ENCODE measurements at places on chromosomes 7 and 10.

DNA sequence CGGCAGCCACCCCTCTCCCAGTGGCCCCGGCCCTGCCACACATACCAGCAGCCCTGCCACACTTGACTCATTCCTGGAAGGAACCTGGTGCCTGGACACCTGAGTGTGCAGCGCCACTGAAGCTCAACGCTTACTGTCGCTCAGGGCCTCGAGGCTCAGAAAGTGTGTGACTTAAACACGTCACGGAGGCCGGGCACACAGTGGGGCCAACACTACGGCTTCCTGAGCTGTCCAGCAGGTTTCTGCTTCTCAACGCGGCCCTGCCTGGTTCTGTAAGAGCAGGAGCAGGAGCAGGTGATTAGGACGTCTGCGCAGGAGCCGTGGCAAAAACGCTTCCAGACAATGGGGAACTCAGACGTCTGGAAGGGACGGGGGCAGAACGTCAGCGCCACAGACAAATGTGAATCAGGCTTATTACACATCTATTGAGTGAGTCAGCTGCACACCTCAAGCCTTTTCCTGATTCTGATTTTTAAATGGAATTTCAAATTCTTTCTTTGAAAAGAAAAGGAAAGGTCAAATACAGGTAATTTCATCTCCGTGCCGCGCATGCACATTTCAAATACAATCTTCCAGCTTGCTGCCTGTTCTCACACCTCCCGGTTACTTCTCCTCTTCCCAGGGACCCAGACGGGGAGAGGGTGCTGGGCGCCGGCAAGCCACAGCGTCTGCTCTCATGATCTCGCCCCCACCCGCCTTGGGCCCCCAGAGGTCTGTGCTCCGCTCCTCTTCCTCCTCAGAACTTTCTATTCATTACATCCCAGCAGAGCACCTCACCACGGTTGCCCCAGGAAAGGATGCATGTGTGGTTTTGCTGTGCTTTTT is 66.6 kb downstream of the ADARB2 start:
- no peak for DNase-seq

DNA sequence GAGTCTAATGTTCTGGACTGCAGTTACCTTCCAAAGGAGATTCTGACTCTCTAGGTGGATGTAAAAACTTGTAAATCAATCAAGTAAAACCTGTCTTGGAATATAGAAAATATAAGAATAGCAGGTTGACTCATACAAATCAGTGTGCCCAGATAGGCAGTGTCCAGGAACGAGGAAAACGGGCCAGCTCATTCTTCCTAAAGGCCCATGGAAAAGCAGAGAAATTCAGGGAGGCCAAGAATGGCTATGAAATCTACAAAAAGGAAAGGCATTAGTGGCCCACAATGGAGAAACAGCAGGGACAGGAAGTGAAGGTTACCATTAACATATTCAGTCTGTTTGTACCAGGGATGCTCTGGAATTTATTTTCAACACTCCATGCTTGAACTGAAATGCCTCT is 14.9 kb downstream of the GLI3 start:
- DNase-seq = no peak

GRCh38 chr10:11797847-11798633 is 25.1 kb upstream of the PROSER2 start:
- no peak for DNase-seq

GRCh38 chr7:108409146-108409545 is 47.1 kb downstream of the NRCAM start:
- DNase-seq = no peak

GRCh38 chr10:70191972-70192305 is 21.6 kb upstream of the SAR1A start:
- no peak for DNase-seq

DNA sequence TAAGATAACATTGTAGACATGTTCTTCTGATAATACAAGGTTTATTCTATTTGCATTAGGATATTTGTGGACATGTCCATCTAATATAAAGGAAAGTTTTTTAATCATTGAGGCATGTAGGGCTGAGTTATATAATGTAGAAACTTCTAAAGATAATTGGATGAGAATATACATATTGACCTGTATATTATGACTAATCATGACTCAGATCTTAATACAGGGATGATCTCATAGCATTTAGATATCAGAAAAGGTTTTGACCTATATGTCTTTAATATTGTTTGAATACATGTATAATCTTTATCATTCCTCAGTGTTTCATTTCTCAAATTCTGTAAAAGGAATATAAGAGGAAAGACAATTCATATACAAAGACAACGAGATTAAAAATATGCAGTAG is 39.2 kb downstream of the CD36 start:
- no peak for DNase-seq

DNA sequence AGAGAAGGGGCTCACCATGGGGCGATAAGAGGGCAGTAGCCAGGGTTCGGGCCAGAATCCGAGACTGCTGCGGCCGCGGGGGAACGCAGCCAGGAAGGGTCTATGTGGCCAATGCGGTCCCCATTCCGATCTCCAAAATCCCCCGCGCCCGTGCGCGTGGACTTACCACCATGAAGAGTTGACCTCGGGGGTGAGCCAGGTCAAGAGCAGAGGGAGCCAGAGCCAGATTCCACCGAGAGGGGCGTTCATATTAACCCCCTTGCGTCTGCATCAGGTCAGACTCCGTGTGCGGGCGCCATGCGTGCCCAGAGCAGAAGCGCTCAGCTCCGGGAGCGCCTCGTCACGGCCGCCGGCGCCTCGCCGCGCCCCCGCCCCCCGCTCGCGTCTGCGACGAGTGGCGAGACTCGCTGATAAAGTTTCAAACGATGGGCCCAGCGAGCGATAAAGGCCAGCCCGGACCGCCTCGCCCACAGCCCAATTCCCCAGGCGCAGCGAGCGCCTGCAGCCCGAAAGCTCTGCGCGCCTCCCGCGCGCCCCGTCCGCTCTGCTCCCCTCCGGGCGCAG is at the start of gene WNT2:
Gene WNT2, minus strand, starts transcription at position 318 of the 564 bp plus-strand sequence. Its CDS starts 69 bp downstream, at position 249.
- no peak for DNase-seq

- no peak for DNase-seq
These were observed 54.9 kb downstream of the PDGFA start for GRCh38 chr7:464454-465401.

- no peak for DNase-seq
These were observed 55.3 kb downstream of the PPP1R9A start for GRCh38 chr7:94962661-94963060.

- DNase-seq = no peak
These were observed 507.3 kb upstream of the GALNT17 start for GRCh38 chr7:70624500-70625103.

- DNase-seq = no peak
These were observed 50.9 kb downstream of the TFAM start for GRCh38 chr10:58436071-58436470.

DNA sequence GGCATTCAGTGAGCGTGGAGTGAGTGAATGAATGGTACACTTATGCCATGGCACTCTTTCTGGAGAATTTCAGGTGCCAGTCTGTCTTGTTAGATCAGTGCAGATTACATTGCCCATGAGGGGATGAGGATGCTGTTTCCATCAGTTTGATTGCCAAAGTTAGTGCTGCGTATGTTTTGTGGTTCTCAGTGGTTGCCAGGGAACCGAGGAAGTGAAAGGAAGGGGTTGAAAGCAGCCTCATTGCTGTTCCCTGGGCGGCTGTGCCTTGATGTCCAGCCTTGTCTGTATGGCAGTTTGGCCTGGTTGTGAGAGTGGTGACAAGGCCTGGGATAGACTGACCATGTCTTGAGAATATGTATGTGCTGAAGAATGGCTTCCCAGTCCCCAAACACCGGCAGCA is 30.2 kb downstream of the WBP1L start:
- no peak for DNase-seq

DNA sequence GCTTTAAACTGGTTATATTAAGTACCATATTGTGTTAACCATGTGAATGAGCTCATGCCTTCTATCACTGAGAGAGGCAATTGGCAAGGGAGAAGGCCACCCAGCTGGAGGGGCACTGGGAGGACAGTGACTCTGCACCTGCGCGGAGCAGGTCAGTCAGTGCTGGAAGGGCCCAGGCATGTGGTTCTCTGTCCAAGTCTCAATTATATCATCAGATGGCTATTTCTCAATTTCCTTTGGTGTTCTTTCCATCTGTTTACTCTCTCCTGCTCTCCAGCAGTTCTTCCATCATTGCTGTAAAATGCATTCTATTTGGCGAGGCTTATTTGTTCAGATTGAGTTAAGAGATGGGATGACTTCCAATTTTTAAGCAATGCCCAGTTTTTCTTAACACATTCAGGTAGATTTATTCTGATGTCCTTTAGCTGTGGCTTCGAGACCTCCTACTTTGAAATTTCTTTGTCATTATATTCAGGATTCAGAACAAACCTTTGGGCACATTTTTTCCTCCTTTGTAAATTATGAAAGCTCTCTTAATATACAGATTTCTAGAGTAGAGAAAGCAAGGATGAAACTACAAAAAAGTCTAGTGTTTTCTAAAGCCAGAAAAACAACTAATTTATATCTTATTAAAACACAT is 159.3 kb downstream of the BMPER start:
- no peak for DNase-seq

GRCh38 chr10:19578571-19578970 is 237.7 kb upstream of the PLXDC2 start:
- DNase-seq = no peak

- DNase-seq = no peak
These were observed 615 bp upstream of the WBP1L start for GRCh38 chr10:102743078-102743587.

- DNase-seq = peak; percentile 9
These were observed 48.5 kb upstream of the SLC29A3 start for GRCh38 chr10:71270301-71271220.

GRCh38 chr10:68598978-68599770 is 39.0 kb downstream of the TET1 start:
- DNase-seq = no peak

DNA sequence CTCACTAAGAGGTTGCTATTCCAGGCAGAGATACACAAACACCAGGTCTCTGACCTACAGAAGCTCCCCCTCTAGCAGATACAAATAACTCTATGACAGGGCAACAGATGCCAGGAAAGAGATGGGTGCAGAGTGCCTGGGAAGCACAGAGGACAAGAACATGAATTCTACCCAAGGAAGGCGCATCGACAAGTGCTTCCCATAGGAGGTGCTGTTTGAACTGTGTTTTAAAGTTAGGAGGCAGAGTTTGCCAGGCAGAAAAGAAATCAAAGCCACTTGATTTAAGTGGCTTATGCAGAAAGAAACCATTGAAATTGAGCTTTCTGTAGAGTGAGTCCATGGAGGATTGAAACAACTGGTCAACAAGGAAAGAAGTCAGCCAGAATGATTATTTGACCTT is 35.3 kb upstream of the EGR2 start:
- no peak for DNase-seq

DNA sequence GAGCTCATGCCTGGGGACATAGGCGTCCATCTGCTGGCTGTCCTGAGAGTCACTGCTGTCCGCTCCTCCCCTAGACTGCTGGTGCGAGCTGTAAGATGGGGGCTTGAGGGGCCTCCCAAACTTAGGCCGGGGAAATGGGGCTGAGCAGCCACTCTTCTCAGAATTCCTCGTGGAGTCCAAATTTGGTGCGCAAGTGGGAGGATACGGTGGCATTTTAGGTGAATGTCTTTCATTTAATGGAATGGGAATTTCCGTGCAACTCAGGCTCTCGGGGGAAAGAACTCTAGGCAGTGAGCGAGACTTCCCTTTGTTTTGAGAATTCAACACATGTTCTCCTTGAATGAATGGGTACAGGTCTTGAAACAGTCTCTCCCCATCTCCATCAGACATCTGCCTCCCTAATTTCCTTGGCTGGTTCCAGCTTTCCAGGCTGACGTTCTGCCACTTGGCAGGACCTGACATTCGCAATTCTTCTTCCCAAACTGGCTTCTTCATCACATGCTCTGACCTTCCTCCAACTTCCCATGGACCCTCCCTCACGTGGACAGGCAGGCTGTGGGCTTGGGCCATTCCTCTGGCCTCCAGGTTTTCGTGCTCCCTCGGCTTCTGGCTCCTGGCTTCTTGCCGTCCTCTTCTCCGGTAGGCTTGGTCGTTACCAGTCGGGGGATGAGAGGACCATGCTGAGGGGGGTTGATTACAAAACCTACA is 30.1 kb downstream of the JCAD start:
- no peak for DNase-seq

- no peak for DNase-seq
These were observed 111.7 kb upstream of the COBL start for GRCh38 chr7:51428217-51428887.

DNA sequence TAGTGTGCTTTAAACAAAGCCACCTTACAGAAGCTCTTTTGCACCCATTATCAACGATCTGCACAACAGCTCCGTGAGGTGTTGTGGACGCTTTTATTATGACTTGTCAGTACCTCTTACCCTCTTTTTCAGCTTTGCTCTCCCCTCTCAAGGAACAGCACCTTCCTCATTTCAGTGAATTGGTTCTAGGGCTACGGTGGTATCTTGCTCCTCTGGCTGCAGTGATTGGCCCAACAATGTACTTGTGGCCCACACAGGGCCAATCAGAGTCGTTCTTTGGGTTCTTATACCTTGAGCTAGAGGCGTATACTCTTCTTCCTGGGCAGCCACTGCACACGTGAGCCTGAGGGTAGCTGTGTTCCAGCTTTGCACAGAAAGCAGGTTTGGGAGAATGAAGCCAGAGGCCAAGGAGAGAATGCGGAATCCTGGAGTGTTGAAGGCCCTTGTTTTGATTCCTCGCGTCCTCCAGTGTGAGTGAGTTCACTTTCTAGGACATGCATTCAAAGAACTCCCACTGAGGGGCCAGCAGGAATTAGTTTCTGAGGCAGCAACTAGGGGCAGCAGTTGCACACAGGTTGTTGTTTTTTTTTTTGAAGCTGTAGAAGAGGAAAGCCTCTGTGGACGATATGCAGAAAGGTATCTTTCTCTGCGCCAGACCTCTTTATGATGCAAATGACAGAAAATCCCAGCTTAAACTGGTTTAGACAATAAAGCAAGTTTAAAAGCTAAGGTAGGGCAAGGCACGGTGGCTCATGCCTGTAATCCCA is 49.8 kb upstream of the PDZD8 start:
- DNase-seq = no peak

DNA sequence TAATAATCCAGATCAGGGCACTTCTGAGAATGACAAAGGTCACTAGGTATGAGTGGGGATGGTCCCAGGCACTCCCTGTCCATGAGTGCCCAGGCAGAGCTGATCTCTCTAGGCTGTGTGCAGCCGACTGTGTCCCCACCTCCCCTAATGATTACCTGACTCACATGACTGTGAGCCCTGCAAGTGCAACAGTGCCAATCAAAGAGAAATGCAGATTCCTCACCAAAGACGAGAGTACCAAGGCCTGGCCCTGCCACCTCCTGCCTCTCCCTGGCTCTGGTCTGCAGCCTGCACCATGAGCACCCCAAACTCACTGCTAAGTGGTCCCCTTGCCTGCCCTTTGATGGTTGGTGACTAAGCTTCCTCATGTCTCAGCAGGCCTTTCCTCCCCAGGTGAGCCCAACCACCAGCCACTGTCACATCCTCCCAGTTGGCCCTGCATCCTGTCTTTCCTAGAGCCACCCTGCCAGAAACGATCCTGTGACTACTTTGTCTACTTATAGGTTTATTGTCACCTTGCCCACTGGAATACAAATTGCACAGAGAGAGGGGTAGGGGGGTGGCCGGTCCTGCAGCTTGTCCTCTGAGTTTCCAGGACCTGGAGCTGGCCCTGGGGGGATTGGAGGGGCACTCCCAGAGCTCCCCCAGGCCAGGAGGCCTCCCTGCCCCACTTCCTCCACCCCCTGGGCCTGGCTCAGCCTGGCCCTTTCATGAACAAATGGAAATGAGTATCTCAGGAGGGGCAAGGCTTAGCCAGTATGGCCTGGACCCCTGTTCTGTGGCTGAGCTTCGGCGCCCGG is 22.4 kb upstream of the GDF10 start:
- DNase-seq = no peak

GRCh38 chr10:14532473-14533251 is 201.9 kb upstream of the FRMD4A start:
- no peak for DNase-seq
